ENCODE measurements at places on chromosomes 16 and 17.
A peak's percentile ranks its signal among the peaks of the same experiment; 100 is the strongest.

DNA sequence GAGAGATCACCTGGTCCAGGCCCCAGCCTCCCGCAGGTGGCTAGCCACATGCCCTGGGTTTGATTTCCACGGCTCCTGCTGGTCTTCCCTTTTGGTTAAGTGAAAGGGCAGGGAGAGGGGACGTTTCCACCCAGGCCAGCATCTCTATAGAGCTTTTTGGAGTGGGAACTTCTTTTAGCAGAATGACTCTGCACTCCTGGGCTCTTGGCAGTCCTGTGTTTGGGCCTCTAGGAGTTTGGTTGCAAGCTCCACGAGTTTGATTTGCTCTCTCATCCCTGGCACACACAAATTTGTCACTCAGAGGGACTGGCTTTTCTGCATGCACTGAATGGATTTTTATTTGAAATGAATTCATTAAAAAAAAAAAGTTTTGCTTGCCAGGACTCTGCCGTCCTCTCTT is 32.8 kb downstream of the MSI2 start:
- DNase-seq = no peak

- DNase-seq = peak; percentile 99
Measured at GRCh38 chr17:13544292-13544691, 57.4 kb downstream of the HS3ST3A1 start.

- DNase-seq = no peak
Measured at GRCh38 chr17:10610884-10611283, 46.2 kb downstream of the MYH3 start.

DNA sequence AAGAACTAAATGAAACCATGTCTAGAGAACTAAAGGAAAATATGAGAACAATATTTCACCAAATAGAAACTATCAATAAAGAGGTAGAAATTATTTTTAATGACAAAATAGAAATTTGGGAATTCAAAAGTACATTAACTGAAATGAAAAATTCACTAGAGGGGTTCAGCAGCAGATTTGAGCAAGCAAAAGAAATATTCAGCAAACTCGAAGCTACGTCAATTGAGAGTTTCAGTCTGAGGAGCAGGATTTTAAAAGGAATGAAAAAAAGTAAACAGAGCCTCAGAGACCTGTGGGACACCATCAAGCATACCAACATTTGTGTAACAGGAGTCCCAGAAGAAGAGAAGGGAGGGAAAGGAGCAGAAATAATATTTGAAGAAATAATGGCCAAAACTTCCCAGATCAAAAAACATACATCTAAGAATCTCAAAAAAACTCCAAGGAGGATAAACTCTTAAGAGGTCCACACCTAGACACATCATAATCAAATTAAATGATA is 38.3 kb downstream of the ZFP90 start:
- DNase-seq = no peak

- no peak for DNase-seq
Measured at GRCh38 chr17:1379930-1380313, 20.1 kb downstream of the YWHAE start.

DNA sequence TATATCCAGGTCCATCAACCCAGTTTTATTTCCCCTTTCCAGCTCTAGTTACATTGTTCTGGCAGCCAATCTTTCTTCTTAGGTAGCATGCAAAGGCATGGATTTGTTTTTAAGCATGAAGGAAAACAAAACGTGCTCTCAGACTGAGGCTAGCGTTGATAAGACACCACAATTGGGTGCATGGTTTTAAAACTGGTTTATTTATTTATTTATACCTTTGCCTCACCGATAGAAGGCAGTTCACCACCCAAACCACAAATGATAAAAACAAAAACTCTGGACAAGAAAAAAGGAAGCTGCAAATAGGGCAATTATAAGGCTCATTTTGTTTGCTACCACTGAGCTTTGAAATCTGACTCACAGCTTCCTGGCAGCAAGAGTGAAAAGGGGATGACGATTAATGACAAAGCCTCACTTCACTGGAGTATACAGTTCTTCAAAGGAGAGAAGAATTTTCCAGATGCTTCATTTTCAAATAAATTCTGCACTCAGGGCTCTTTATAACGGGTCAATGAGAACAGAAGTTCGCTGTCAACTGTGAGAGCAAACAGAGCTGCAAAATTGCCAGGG is 278.4 kb upstream of the IRX5 start:
- DNase-seq = no peak

- DNase-seq = no peak
Measured at GRCh38 chr17:7293159-7293558, 1.3 kb downstream of the YBX2 start.

- peak; percentile 72 for DNase-seq
Measured at GRCh38 chr16:85306071-85306792, 194.0 kb upstream of the CIBAR2 start.

DNA sequence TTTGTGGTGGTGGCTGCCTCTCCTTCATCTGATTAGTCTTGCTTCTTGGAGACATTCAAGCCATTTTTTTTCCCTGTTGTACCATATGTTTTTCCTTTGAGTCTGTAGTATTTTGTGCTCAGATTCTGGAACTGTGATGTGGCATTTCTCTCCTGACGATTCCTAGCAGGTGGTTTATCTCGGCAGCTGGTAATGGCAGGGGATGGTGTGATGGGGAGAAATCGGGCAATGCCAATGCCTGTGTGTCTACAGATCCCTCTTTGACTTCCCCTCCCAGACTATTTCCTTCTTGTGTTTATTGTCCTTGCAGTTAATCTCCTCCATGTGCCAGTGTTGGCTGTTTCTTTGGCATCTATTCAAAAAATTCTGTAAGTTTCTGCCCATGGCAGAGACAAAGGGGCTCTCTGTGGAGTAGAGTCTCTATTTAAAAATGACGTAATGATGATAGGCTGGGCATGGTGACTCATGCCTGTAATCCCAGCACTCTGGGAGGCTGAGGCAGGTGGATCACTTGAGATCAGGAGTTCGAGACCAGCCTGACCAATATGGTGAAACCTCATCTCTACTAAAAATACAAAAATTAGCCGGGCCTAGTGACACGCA is 90.2 kb upstream of the ERCC4 start:
- DNase-seq = no peak

DNA sequence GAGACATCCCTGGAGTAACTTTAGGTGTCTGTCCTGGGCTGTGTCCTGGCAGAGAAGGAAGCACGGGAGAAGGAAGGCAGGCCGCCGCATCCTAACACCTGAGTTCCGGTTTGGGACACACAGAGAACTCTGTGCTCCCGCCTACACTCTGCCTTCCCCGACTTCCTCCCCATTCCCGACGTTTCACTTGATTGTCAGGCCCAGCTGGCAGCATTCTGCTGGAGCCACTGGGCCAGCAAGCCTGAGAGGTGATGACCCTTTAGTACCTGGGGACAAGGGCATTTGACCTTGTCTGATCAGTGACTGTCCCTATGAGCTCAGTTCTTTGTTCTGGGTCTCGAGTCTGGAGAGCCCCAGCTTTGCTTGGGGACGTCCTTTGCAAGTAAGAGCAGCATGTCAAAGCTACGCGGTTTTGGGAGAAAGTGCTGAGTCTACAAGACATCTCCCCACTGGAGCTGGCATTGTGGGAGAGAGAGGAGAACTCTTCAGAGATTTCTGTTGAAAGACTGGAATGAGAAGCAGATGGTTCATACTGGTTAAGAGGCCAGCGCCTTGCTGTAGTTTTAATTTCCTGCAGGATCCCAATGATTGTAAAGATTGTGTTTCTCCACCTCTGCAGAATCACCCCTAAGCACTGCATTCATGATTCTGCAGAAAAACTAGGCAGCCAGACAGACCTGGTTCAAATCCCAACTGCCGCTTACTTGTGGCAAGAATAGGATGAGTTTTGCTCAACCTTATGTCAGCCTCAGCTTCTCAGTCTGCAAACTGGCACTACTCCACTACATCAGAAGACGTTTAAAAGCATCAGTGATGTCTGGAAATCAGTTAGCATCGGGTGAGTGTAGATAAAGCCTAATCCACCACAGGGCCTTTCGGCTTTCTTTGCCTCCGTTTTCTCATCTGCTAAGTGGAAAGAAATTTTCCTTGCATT is 20.6 kb downstream of the ABAT start:
- DNase-seq = no peak

GRCh38 chr17:14143688-14144087 is 74.4 kb downstream of the COX10 start:
- DNase-seq = peak; percentile 11

DNA sequence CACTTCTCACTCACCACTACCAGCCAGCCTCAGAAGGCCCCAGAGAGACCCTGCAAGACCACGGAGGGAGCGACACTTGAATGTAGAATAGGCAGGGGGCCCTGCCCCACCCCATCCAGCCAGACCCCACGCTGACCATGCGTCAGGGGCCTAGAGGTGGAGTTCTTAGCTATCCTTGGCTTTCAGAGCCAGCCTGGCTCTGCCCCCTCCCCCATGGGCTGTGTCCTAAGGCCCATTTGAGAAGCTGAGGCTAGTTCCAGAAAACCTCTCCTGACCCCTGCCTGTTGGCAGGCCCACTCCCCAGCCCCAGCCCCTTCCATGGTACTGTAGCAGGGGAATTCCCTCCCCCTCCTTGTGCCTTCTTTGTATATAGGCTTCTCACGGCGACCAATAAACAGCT is 5.1 kb upstream of the PDK2 start:
- DNase-seq = no peak
